NCI-H1105 treated with DMSO at 0.1 percent for 48 hours (cell line): ENCODE measurements at places on chromosomes 11 and 22.

- DNase-seq = no peak
These were observed 38.5 kb downstream of the OSBP2 start for GRCh38 chr22:30733181-30733631.

DNA sequence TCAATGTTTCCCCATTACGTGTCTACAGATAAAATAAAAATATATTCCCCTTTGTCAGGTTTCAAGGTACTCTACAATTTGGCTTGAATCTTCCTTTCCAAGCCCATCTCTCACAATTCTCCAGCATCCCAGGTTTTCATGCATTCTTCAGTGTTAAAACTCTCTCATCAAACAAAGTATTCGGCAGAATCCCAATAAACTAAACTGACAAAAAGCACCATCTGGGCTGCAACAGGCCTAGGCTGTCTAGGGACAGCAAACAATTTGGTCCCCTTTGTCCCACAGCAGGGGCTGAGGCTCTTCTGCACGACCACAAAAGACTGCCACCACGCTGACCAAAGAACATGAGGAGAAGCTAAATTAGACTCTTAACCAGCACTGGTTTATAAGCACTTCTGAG lies 159.4 kb downstream of the CADM1 start:
- DNase-seq = no peak

DNA sequence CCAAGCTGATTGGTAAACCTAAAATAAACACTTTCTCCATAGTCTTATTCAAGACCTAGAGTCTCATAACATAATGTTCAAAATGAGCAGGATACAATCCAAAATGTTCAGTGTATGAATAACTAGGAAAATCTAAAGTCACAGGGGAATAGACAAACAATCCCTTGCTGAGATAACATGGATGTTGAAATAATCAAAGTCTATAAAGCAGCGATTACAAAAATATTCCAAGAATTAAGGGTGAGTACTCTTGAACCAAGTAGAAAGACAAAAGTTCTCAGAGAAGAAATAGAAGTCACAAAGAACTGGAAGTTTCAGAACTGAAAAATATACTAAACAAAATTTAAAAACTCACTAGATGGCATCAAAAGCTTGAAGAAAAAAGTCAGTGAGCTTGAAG lies 561.0 kb downstream of the INSC start:
- no peak for DNase-seq

- no peak for DNase-seq
These were observed 5.9 kb downstream of the USP2 start for GRCh38 chr11:119375337-119376196.

DNA sequence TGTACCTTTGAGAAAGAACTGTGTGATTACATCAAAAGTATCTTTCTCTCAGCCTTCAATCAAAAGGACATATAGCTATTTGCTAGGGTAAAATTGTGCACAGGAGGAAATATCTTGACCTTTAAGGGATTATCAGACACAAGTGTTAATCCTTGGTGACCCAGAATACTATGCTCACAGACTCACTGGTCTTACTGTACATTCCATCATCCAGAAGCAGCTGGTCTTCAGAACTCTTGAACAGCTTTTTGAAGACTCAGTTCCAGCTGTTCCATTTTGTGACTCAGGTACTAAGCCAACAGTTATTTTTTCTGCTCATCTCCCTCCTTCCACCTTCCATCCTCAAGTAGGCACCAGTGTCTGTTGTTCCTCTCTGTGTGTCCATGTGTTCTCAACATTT lies 19.8 kb downstream of the ZBED5 start:
- no peak for DNase-seq

GRCh38 chr11:77151804-77152509 lies 23.9 kb downstream of the MYO7A start:
- peak; percentile 81 for DNase-seq

DNA sequence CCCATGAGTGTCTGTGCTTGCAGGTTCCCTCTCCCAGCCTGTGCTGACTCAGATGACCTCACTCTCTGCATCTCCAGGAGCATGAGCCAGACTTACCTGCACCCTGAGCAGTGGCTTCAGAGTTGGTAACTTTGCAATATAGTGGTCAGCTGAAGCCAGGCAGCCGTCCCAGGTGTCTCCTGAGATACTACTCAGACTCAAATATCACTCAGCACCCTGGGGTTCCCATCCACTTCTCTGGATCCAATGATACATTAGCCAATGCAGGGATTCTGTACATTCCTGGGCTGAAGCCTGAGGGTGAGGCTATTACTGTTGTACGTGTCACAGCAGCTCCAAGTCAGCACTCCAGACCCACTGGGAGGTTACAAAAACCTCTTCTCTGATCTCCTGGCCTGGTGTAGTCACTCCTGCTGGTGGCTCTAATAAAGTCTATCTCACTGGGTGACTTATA lies 87.8 kb upstream of the TOP3B start:
- no peak for DNase-seq

GRCh38 chr22:36480941-36481392 lies 473 bp downstream of the TXN2 start:
- DNase-seq = no peak

DNA sequence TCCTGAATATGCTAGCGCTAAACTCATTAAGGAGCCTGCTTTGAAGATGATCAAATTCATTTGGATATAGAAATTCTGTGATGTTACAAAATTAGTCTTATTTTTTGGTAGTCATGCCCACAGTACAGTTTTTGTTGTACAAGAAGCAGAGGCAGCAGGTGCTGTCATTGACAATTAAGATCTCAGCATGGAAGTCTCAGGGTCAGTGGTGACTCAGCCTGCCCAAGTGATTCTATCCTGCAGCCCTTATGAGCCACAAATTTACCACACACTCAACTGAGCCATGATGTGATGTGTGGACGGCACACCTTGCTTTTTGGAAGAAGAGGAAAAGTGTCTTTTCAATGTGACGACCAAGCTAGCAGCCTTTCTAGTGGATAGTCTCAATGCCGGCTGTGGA lies 153.6 kb upstream of the SORL1-AS1 start:
- no peak for DNase-seq

GRCh38 chr11:79332017-79332416 lies 108.8 kb downstream of the TENM4 start:
- DNase-seq = no peak

DNA sequence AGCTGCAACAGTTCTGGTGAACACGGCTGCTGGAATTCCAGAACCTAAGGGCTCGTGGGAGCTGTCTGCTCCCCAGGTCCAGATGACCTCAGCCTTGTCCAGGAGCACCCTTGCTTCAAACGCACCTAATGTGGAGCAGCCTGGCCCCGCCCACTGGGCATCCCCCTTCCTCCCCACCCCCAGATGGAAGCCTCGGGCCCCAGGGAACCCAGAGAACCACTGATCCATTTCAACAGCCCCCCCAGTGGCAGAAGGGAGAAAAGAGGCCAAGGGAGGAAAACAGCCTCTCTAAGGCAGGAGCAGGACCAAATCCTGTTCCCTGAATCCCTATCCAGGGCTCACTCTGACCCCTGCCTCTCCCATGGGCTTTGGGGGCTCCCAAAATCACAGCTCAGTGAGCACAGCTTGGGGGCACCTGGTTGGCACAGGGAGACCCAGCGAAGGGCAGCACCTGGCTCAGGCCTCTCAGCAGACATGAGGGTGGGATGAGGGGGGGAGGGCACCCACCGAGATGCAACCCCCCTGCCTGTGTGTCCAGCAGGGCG lies 1.2 kb downstream of the CYTH4 start:
- no peak for DNase-seq

- no peak for DNase-seq
These were observed 51.0 kb downstream of the UBASH3B start for GRCh38 chr11:122706291-122707088.

DNA sequence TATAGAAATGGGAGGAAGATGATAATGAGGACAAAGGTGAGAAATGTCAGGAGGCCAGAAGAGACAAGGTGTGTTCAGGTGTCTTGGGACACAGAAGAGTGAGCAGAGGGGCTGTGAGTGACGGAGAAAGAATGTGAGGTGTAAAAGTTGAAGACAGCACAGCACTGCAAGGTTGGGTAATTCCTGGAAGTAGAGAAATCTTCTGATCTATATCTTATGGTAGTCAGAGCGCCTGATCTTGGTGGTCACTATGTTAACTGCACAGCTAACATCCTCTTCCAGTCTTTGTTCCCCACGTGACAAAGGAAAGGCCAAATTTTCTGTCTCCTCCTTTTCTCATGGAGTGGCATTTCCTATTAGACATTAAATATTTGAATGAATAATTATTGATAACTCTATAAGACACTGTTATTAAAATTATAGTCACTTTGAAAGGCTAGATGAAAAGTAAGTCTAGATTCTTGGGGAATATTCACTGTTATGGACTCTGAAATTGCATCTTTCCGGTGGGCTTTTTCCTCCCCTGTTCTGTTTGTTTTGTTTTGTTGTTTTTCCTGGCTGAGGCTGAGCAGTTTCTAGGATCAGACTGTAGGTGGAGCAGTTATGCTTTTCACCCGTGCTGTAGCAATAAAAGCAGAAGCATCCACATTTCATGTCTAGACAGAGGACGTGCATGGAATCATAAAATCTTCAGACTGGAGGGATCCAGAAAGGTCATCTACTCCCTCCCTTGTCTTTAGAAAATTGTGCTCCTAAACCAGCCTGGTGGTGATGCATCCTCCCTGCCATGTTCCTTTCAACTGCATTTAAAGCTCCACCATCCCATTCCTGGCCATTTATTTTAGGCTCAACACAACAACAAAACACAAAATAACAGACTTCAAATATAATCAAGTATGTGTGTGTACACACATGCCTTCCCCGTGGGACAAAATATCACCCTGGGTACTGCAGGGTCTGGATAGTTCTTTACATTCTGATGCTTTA lies 26.6 kb downstream of the SC5D start:
- DNase-seq = peak; percentile 88
